ENCODE measurements at places on chromosomes 5 and 9.
A peak's percentile ranks its signal among the peaks of the same experiment; 100 is the strongest.

GRCh38 chr5:139295346-139296057 is 2.0 kb downstream of the MATR3 start:
- DNase-seq, result peak; percentile 24

DNA sequence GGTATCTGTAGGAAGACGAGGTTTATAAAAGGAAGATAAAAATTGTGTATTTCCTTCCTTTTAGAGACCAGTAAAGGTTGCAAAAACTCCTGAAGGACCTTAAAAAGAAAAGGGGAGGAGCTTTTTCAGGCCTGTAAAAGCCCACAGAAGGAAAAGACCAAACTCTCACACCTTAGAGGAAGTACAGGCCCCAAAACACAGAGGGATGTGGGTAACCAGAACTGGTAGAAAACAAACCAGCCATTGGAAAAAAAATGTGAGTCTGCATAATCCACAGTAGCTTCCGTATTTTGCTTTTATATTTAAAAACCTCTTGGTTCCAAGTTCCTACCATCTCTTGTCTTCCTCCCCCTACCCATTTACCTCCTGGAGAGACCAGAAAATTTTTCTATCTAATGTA is 8.5 kb downstream of the GIN1 start:
- no peak for DNase-seq

DNA sequence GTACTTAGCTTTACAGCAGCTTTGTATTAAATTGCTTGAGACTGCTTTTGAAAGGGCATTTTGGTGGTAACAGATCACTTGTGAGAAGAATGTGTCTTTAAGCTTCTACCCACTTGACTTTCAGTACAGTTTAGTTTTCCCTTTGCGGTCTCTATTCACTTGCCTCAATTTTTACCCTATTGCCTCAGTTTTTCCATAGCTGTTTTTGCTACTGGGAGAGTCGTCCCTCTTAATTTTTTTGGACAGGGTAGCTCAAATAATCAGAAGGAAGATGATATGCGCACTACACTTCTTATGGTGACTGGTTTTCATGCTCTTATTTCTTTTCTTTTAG is 18.8 kb downstream of the UGCG start:
- peak; percentile 33 for DNase-seq

- no peak for DNase-seq
Measured at GRCh38 chr5:168302785-168303184, 11.3 kb downstream of the WWC1 start.

- no peak for DNase-seq
Measured at GRCh38 chr5:133396187-133396741, 216.1 kb downstream of the FSTL4 start.

DNA sequence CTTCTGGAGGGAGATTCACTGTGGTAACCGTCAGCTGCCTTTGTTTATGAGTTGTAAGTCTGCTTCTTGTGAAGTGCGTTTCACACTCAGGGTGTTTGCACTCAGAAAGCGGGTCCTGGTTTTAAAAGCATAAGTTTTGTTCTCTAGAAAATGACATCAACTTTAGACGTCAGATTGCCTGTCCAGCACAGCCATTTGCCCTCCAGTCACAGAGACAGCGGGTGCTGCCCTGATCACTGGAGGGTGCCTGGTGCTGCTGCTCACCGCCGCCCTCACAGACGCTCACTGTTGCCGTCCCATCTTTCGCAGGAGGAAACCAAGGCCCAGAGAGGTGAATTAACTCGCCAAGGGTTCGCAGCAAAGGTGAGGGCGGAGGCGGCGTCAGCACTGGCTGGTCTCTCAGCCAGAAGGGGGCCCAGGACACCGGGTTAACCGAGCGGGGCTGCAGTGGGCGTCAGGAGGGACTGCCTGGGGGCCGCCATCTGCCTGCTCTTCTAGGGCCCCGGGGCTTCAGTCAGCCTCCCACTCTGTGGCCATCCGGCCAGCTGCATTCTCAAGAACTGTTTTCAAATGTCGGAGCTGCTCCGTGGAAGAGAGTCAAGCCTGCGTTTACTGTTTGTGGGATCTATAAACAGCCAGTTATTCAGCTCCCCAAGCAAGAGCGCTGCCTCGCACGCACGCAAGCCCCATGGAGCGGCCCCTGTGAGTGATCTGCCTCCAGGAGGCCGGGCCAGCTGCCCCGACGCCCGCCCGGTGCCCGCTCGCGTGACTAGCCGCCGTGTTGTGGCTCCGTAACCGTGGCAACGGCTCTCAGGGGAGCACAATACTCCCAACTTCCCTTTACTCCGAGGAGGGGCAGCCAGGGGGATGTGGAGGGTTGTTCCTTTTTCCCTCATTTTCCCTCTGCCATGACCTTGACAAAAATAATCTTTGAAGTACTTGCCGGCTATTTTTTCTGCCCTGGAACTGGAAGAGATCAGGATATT is 43.4 kb upstream of the EXOC3 start:
- DNase-seq, result peak; percentile 99

DNA sequence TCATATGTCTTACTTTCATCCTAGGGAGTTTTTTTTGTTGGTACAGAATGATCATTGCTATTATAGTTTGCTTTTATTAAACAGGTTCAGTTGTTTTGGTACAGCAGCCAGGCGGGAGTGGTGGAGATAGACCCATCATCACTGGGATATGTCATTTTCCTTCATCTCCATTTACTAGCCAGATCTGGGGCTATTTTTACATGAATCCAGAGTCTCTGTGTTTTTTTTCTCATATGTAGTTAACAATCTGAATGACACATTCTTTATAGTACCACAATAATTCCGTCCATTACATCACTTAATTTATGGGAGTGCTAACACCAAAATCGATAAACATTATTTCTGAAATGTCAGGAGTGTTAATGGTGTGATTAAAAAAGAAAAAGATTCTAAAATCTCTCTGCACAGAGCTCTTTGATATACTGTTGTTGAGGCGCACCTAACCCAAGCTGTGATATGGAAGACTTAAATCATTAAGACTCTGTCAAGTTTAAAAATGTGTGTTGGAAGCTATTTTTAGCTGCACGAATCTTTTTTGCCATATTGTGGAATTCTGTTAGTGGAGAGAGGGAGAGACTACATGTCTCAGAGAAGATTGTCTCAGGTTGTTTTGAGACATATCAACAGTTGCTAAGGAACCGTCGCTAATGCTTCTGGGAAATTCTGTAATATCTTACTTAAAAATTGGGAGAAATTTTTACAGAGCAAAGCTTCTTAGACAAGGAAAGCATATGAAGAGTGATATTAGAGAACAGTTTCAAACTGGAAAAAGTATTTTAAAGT is 59.6 kb downstream of the RPS23 start:
- DNase-seq, result peak; percentile 44

DNA sequence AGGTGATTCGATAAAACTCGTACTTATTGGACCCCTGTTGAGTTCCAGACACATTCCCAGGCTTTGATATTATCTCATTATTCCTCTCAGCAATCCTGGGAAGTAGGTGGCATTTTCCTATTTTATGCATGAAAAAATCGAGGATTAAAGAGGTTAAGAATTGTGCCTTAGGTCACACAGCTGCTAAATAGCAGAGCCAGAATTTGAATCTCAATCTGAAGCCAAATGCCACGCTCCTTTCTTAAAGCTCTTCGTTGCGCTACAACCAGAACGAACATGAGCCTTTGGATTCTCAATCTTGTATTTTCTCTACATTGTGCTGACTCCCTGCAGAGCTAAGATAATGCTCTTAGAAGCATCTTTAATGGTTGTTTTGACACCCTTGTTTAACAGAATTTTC is 527.8 kb upstream of the TLE4 start:
- DNase-seq, result no peak
